ENCODE measurements at places on chromosomes 3 and 15. TPM values are rescaled to one million over a fixed set of nuclear protein-coding genes. Genes with fewer than 3 reads are reported as not detected.

GRK7 gene
- total RNA-seq, result not detected

SCN11A gene
- total RNA-seq, result not detected

ROPN1 gene
- total RNA-seq, result not detected

TAGLN3 gene
- 3.2 TPM for total RNA-seq

CAMK2N2 gene
- not detected for total RNA-seq

DOCK3 gene
- under 0.01 TPM for total RNA-seq

ACY1 gene
- total RNA-seq, result 21.1 TPM

ANKRD63 gene
- total RNA-seq, result under 0.01 TPM

NUSAP1 gene
- total RNA-seq, result 123 TPM

ACVR2B gene
- total RNA-seq, result 1.3 TPM

DAZL gene
- total RNA-seq, result not detected

LHFPL4 gene
- total RNA-seq, result not detected

CMTM7 gene
- 3.4 TPM for total RNA-seq

GNAT1 gene
- total RNA-seq, result not detected

PLA1A gene
- total RNA-seq, result not detected

P2RY12 gene
- not detected for total RNA-seq

SAMD7 gene
- not detected for total RNA-seq

ARPP21 gene
- not detected for total RNA-seq

MITF gene
- total RNA-seq, result 13.3 TPM

ZNF620 gene
- total RNA-seq, result 0.72 TPM

PRSS50 gene
- total RNA-seq, result not detected

BMF gene
- total RNA-seq, result 1.7 TPM

MCF2L2 gene
- under 0.01 TPM for total RNA-seq

UROC1 gene
- not detected for total RNA-seq

SLC6A11 gene
- total RNA-seq, result not detected

SLC22A13 gene
- under 0.01 TPM for total RNA-seq

GHSR gene
- not detected for total RNA-seq

SIDT1 gene
- not detected for total RNA-seq

KBTBD13 gene
- not detected for total RNA-seq

MYRIP gene
- not detected for total RNA-seq

SPTSSB gene
- not detected for total RNA-seq

PLAAT1 gene
- 0.54 TPM for total RNA-seq

CSPG5 gene
- total RNA-seq, result under 0.01 TPM

TLR9 gene
- total RNA-seq, result not detected

Data from IMR-90 (cell line).